ENCODE measurements at places on chromosomes 3 and 15.

GRCh38 chr3:57738391-57738790, 17.7 kb upstream of the SLMAP start:
- DNase-seq: no peak

GRCh38 chr3:28860307-28860706, 420.6 kb upstream of the RBMS3 start:
- no peak for DNase-seq

- no peak for DNase-seq
Measured at GRCh38 chr15:77476995-77477394, 56.3 kb downstream of the HMG20A start.

GRCh38 chr3:190291994-190292584, 30.2 kb downstream of the CLDN1 start:
- no peak for DNase-seq

DNA sequence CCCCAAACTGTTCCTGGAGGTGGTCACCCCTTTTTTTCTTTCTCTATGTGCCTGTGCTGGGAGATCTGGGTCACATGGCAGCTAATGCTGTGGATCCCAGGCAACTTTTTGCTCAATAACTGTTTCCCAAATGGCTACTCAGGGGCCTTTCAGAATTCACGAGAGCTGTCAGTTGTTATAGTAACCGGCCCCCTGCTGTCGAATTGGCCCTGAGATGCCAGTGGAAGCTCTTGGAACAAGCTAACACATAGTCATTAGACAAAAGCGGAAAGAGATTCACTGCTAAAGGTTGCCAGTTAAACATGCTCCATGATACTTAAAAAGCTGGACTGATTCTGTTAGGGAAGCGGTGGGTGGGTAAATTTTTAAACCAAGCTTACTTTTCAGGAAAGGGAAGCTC, 144.1 kb downstream of the FEZF2 start:
- DNase-seq: no peak

DNA sequence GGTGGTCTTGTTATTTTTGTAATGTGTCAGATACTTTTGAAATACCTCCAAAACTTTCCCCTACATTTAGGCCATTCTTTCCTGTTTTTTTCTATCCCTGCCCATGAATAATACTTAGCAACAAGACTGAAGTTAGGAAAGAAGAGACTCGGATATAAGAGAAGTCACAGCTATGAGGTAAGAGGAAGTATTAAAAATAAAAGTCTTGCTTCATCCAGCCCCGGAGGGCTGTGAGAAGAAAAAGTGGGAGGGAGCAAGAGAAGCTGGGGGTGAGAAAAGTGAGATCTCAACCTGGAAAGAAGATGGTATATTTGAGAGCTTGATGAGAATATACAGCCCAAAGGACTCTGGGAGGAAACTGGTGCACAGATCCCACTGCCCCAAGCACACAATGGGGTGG, 213.5 kb upstream of the CDIN1 start:
- DNase-seq: no peak

DNA sequence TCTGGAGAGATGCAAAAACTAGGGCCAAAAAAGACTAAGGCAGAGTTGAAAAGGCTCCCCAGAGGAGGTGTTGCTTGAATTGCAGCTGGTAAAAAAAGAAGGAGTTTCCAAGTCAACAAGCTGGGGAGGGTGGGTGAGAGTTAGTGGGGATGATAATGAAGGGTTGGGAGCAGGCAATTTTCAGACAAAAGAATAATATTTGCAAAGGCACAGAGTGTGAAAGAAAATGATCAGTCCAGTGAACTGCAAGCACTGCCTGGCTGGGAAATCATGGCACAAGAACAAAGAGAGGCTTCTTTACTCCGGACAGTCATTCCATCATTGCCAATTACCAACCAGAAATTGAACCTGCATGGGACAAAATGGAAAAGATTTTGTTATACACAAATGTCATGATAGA, 42.2 kb downstream of the C3orf85 start:
- DNase-seq: no peak

All from NCI-H1930 (cell line).